ENCODE measurements at places on chromosomes 13 and 19.
A peak's percentile ranks its signal among the peaks of the same experiment; 100 is the strongest.

DNA sequence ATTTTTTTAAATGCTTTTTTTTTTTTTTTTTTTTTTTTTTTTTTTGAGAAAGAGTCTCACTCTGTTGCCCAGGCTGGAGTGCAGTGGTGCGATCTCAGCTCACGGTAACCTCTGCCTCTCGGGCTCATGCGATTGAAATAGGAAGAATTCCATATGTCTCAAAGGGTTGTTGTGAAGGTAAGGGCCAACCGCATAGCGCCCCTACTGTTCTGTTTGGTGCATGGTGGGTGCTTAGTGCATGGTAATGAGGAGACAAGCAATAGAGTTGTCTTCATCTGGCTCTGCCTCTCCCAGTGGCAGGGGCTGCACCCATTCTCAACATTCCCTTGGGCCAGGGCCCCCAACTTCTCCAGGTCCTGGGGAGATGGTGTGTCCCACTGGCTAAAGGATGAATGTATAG is 68.7 kb downstream of the RASL11A start:
- no peak for DNase-seq

GRCh38 chr13:20672772-20673171 is 30.7 kb upstream of the IL17D start:
- peak; percentile 8 for DNase-seq

DNA sequence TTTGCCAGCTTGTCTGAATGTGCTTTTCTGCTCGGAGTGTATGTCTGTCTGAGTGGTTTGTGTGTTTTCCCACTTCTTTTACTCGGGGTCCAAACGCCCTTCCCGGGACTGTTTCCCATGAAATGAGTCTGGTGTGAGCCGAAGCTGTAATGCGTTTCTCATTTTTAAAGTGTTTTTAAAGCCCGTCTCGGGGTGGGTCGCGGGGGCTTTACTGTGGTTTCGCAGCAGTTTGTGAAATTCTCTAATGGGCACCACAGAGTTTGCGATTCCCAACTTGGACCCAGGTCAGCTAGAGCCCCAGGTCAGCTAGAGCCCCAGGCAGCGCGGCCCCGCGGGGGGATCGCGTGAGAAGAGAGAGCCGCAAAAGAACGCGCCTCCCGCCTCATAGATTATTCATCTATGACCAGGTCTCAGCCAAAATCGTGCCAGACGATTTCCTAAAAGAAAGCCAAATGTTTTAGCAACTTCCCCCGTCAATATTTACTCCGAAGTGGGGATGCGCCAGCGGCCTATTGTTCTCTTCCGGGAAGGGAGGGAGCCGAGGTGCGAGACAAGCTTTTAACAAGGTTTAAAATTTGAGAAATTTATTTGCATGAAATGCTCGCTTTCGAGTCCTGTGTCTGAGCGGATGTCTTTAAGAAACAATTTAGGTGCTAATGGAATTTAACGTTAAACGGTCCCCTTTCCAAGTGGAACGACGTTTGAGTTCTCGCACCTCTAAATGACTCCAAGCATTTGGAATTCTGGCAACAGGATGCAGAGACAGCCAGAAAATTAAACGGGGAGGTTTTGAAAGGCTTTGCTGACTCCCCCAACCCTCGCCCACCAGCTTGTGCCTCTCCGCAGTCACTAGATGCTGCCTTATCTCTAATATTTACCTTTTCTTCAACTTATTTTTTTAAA is 2.2 kb downstream of the ZIC2 start:
- no peak for DNase-seq

DNA sequence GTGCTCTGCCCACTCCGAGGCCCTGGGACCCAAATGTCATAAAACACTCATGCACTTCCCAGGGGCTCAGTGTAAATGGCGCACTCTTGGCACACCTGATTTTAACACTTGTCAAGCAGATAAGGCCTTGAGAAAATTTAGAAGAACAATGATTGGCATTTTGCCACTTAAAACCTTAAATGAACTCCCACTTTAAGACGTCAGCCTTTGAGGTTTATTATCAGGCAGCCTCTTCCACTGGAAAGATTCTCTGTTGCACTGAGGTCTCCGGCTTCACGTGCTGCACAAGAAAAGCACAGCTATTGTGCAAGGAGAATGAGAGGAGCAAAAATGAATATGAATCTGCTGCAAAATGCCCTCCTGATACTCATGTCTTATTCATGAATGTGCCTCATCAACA is 38.5 kb upstream of the ATP11A start:
- no peak for DNase-seq

DNA sequence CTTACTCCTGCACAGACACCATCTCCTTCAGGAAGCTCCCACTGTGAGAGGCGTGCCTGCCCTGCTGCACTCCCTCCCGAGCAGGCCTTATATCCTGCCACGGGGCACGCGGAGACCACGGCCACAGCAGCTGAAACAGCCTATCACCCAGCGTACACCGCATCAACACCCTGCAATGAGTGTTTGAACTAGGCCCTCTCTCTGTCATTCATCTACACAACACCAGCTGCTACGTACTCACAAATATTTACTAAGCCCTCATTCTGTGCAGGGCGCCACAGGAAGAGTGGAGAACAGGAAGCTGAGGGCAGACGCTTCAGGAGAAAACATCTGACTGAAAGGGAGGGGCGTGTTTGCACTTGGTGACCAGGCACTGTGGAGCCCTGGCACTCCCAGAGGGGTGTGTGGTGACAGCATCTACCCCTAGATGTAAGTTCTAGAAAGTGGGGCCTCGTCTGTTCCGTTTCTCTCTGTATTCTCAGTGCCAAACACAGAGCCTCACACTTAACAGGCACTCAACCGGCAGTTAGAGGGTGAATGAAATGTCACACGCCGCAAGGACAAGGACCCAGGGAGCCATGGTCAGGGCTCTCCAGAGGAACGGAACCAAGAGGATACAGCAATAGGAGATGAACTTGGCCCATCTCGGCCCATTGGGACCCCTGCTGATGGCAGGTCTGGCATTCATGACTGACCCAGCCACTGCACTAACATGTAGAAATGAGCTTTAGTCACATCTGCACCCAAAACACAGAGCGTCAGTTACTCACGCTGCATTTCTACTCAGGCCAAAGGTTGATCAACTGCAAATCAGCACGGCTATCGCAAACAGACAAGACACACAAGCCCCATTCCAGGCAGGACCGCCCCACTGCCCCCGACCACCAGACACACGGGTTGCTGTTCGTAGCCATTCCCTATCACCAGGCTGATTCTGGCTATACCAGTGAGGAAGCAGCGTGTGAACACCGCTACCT is 15.7 kb downstream of the RANBP3 start:
- DNase-seq: no peak

GRCh38 chr19:48807590-48808308 is 3.1 kb downstream of the BCAT2 start:
- no peak for DNase-seq

DNA sequence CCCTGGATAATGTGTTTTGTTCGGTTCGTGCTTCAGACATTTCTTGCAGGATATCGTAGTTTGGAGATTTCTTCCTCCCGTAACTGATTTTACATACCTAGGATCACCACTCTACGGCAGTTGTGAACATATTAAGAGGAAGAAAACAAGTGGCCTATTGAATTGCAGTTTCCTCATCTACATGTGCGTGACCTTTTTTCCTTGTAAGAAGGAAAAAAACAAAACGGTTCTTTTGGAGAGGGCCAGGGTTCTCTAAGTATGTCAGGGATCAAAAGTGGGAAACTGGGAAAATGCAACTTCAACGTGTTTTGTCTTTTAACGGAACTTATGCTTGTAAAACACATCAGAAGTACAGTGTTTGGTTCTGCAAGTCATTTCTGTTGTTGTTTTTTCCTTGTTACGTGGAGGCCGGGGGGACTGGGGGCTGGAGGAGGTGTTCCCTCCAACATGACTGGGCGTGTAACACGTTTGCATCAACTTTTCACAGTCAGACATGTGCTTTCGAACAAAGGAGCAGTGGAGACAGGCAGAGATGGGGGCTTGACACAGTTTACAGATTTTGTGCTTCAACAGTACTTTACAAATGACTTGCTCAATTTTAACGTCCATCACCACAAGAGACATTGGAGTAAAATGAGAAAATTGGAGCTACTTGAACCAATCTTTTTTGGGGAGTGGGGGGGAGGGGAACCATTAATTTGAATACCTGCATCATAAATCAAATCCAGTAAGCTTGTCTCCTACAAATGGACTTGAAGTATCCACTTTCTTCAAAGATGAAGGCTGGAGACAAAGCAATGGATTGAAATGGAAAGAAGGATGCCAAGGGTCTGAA is 3.8 kb downstream of the ZC3H4 start:
- no peak for DNase-seq

DNA sequence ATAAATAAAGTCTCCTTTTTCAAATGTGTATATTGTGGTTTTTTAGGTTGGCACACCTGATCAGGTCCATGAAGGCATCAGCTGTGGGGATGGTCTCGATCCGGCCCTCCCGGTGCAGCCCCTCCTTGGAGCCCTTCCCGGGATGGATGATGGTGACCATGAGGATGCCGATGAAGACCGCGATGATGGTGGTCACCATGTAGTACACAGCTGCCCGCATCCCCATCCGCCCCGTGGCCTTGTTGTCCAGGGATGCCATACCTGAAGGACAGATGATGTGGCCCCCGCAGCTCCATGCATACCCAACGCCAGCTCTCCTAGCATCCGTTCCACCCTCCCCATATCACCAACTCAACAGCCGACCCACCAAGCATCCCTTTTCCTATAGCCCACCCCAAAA is 11.4 kb downstream of the SLC1A6 start:
- no peak for DNase-seq

- DNase-seq: no peak
These were observed 46.3 kb upstream of the MTIF3 start for GRCh38 chr13:27496536-27497273.

DNA sequence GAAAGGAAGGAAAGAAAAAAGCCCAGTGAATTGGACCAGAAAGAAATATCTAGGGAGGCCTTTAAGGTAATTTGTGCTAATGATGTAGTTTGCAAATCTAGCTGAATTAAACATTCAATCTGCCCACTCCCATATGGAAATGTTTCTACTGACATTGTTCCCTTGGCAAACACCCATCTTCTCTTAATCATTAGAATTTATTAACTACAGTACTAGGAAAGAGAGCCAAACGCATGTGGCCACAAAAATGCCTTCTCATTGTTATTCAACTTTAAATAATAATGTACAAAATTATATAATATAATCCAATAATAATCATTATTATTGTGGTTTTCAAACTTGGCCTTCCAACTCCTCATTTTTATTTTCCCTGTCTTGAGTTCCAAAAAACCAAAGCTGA is 234.7 kb downstream of the NHLRC3 start:
- no peak for DNase-seq

- no peak for DNase-seq
These were observed 10.3 kb downstream of the CYP2B6 start for GRCh38 chr19:41001243-41001971.

GRCh38 chr19:37986048-37986750 is 79.2 kb downstream of the SIPA1L3 start:
- no peak for DNase-seq

DNA sequence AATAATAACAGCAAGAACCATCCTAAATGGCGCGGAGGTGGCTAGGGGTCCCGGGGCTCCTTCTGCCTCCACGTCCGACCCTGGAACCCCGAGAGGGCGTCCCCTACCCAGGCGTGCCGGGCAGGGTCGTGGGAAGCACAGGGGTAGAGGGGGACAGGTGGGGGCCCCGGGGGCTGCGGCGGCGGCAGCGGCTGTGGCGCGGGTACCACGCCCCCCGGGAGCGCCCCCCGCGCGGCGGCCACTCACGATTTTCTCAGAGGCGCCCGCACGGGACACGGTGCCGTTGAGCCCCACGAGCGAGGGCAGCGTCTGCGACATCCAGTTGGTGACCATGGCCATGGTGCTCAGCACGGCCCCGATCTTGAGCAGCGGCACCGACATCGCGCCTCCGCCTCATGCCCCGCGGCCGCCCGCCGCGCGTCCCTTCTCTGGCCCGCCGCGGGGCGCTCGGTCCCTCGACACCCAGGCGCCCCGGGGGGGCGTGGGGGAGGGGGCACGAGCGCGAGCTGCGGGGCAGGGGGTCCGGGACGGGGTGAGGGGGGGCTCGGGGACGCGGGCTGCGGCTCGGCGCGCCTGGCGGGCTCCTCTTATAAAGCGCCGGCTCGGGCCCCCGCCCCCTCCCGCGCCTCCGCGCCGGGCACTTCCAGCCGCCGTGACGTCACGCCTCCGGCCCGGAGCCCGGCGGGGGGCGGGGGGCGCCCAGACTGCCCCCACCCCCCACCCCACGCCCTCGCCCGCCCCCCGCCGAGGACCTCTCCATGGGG is 22.9 kb downstream of the OLFM2 start:
- DNase-seq: no peak

DNA sequence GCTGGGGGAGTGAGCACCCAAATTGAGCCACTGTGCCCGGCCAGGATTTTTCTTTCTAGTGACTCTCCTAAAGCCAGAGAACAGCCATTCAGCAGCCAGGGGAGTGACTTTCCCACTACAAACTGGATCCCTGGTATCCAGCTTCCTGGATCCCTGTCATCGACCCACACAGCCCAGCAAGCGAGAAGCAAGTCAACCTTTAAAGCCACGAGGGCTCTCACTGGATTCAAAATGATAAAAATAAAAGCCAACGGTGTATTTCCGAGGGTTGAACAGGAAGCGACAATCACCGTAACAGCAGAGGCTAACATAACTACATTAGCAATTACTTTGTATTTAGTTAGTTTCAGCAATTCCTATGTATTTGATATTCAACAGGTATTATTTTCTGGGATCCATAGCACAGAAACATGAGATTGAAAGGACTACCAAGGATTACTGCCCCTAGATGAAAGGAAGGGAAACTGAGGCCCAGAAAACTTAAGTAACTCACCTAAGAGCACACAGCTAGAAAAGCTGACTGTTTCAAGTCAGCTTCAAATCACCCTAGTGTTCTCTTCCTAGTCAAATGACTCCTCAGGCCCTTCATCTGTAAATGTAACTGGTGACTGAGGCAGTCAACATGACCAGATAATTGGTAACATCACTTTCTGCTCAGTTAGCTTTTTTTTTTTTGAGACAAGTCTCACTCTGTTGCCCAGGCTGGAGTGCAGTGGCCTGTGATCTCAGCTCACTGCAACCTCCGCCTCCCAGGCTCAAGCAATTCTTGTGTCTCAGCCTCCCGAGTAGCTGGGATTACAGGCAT is 2.7 kb downstream of the RFX1 start:
- DNase-seq: no peak

GRCh38 chr19:51333836-51334460 is 8.0 kb downstream of the VSIG10L start:
- no peak for DNase-seq

DNA sequence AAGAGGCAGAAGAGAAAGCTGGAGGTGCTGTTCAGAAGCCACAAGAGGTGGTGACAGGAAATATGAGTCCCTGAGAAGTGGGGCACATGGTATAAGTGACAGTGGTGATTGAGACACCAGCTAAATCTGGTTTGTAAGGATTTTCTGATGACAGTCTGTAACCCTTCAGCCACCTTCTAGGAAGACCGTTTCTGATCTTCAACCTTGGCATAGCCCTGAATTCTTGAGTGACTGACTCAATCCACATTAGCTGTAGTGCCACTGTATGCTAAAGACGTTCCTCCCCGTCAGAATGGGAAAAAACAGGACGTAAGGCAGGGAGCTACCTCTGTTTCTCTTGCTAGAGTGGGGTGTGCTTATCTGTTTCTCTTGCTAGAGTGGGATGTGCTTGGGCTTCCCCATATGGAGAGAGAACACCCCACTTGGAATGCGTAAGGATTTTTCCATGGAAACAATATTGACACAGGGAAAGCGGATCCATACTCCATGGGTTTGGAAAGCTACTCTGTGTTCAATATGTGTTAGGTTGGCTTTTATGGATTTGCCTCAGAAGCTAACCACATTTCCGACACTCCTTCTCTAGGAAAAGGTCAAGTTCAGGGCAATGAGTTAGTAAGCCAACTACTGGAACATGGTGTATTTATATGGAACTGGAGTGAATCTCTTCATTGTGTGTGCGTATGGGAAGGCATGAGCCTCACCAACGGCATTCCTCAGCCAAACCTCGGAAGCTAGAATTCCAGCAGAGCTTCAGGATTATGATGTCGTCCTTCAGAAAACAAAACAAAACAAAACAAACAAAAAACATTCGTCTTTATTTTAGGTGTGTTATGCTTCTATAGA is 948.8 kb upstream of the SLC10A2 start:
- no peak for DNase-seq

Measured in AG09319 (cell line).